ENCODE measurements at places on chromosomes 7 and 10.

GRCh38 chr10:37860494-37861190, 3.2 kb upstream of the ZNF248 start:
- DNase-seq, result no peak

DNA sequence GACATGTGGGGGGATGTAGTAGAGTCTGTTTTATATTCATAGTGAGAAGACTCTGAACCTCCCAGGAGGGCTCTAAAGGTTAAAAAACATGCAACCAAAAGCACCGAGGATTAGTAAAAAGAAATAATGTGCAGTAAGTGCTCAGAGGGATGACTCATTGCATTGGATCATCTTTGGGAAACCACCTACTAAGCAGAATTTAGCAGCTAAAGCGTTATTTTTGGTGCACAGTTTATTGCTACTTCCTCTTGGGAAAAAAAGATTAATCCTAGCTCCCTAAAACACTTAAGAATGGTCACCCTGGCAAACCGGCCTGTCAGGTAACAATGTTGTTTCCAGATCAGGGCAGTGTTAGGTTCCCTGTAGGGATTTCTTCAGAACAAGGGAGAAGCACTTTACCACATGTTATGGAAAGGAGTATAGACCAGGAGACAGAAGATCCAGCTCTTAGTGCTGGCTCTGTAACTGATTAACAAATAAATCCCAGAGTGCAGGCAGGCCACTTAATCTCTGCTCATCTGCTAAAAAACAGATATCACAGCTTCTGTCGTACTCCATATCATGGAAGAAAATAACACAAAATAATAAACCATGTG, 44.8 kb upstream of the FAM133B start:
- no peak for DNase-seq

DNA sequence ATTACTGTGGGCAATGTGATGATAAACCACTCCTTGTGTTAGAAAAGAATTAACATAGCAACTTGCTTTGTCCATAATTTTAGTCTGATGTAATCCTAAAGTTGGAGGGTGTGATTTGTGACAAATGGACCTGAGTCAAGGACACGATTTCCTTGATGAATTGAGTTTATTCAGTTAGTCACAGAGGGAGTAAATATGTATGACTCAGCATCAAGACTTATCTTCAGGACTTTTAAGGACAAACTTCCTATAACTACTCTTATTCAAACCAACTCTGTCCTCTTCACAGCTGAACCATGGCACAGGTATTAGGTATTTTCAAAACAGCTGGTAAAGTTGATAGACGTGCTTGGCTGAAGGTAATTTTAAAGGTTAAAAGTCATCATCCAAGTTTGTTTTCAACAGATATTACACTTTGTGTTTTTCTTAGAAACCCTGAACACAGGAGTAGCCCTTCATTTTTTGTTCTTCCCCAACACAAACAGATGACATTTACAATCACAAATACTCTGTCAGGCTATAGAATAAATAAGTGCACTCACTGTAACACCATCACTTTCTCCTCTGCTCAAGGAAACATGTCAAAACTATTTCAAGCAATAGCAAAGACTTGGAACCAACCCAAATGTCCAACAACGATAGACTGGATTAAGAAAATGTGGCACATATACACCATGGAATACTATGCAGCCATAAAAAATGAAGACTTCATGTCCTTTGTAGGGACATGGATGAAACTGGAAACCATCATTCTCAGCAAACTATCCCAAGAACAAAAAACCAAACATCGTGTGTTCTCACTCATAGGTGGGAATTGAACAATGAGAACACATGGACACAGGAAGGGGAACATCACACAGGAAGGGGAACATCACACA, 54.5 kb downstream of the COA1 start:
- no peak for DNase-seq

- no peak for DNase-seq
Measured at GRCh38 chr10:30873411-30873810, 158.3 kb downstream of the ZNF438 start.

DNA sequence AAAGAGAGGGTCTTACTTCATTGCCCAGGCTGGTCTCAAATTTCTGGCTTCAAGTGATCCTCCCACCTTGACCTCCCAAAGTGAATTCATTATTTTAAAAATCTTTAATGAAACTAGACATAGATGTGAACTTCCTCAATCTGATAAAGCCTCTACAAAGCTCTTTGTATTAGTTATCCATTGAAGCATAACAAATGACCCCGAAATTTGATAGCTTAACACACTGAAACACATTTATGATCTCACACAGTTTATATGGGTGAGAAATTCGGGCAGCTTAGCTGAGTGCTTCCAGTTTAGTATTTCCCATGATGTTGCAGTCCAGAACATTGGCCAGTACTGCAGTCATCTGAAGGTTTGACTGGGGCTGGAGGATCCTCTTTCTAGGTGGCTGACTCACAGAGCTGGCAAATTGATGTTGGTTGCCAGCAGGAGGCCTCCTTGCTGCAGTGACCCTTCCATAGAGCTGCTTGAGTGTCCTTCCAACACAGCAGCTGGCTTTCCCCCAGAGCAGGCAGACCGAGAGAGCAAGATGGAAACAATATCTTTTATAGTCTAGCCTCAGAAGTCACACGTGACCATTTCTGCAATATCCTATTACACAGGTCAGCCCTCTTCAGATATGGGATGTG, 16.6 kb upstream of the WNT8B start:
- no peak for DNase-seq

GRCh38 chr7:49787980-49788379, 14.5 kb downstream of the VWC2 start:
- no peak for DNase-seq

DNA sequence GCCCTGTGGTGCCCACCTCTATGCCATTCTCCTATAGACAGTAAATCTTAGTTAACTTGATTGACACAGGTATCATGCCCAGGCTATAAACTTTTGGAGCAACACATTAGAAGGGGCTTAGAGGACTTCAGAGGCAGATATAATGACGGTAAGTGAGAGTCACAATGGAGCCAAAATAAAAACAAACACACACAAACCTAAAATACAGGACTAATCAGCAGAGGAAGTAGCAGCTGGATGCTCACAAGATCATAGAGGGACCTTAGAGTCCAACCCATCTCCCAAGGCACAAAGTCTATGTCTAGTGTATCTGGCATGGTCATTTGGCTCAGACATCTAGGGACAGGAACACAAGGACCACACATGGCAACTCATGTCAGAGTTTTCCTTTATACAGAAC, 12.3 kb downstream of the SLC13A4 start:
- DNase-seq, result no peak

DNA sequence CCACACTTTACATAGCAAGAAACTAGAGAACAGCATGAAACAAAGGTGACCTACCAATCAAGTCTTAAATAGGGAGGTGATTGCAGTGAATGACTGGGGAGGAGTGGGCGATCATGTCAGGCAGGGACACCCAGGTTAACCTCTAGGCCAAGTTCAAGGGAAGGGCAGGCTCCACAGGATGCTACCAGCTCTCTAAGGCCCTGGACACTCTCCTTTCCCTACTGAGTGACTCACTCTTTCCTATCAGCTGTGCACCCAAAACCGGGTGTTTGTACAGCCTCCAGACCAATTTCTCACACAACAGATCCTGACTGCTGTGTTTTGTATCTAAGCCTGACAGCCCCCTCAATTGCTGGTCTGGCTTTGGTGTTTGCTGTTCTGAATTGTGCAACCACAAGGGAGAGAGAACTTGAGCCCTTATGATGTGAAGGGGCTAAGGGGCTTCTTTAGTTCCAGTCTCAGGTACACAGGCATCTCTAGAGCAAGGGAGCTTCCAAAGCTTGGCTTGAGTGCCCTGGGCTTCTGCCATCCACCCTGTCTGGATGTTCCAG, 107.8 kb downstream of the TBXAS1 start:
- DNase-seq, result no peak
